T-helper 17 cell (primary cell): ENCODE measurements at places on chromosomes 12 and 14. TPM values are rescaled to one million over a fixed set of nuclear protein-coding genes. Genes with fewer than 3 reads are reported as not detected.
A peak's percentile ranks its signal among the peaks of the same experiment; 100 is the strongest.

- DNase-seq, result no peak
These were observed 306.5 kb upstream of the TMTC1 start for GRCh38 chr12:30090258-30090657.

DNA sequence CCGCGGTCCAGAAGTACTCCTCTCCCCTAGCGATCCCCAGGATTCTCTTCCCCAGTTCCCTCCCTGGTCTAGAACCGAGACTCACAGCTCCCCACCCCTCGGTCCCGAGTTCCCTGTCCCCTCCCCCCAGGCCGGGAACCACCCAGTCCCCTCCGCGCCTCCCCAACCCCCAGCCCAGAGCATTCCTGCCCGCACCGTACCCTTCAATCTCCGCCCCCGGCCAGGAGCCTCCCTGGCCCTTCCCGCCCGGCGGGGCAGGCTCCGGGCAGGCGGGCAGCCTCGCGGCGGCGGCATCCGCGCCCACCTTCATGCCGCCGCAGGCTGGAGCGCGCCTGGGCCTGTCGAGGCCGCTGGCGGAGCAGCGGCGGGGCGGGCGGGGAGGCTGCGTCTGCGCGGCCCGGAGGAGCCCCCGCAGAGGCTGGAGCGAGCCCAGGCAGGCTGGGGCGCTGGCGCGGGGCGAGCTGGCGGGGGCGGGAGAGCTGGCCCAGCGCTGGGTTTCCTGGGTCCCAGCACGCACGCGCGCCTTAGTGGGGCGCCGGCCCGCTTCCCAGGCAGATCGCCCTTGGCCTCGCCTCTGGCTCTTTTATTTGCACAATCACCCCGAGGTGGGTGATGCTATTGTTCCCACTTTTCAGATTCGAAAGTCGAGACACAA, 22.2 kb upstream of the GPR132 start:
- no peak for DNase-seq

DNA sequence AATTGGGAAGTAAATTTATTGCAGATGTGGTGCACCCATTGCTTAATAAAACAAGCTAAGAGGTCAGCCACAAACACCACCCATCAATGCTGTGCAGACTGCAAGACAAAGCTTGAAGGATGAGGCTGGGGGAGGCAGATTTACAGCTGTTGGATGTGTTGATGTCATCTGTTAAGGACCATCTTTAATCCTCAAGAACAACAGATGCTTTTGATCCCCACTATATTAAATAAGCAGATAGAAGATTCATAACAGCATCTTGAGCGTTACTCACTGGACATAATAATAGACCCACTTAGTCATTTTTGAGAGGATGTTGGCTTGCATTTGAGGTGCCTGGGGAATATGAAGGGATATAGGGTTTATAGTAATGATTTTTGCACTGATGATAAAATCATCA, 58.8 kb downstream of the GPR68 start:
- DNase-seq, result no peak

DNA sequence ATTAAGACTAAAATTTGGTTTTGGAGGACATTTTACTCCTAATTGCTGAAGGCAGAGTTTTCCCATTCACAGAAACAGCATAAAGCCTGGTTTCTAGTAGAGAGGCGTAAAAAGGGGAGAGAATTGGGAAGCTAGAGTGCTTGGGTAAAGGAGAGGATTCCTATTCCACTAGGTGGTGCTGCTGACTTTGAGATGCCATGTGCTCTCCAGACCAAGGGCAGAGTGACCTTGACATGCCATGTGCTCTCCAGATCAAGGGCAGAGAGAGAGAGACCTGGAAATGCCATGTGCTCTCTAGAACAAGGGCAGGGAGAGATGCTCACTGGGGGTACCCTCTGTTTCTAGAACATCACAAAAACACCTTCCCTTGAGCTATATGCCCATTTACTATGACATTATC, 176.2 kb upstream of the PDZRN4 start:
- no peak for DNase-seq

DNA sequence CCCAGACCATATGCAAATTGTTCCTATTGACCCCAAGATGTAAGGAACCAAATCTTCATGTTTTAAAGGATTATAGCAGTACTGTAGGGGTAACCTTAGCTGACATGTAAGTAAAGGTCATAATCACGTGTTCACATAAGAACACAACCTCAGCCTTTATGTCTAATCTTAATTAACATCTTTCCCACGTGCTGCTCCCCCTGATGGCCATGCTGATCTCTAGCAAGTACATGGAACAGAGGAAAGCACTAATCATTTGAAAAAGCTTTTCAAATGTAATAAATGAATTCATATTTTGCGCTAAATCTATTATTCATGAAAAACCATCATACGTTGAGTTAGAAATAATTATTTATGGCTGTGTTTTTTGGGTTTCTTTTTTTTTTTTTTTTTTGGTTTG, 30.5 kb upstream of the ITPR2 start:
- no peak for DNase-seq

GRCh38 chr14:104190396-104191000, 52.1 kb downstream of the KIF26A start:
- no peak for DNase-seq

DNA sequence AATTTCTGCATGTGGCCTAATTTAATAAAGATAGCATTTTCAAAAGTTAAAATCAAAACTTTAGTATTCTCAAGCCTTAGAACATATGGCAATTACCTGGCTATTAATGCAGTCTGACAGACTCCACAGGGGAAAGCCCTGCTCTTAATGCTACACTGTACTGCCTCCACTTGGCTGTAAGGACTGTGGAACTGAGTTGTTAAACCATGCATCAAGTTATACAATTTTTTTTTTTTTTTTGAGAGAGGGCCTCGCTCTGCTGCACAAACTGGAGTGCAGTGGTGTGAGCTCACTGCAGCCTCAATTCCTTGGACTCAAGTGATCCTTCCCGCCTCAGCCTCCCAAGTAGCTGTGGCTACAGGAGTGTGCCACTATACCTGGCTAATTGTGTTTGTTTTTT, 19.0 kb upstream of the NDUFA12 start:
- DNase-seq, result no peak

- DNase-seq, result no peak
These were observed 3.7 kb downstream of the KIF5A start for GRCh38 chr12:57553343-57554202.

GRCh38 chr14:52268279-52269061, 972 bp downstream of the PTGDR start:
- DNase-seq, result no peak

GRCh38 chr14:81886588-81886987, 352.9 kb upstream of the SEL1L start:
- DNase-seq, result no peak

DNA sequence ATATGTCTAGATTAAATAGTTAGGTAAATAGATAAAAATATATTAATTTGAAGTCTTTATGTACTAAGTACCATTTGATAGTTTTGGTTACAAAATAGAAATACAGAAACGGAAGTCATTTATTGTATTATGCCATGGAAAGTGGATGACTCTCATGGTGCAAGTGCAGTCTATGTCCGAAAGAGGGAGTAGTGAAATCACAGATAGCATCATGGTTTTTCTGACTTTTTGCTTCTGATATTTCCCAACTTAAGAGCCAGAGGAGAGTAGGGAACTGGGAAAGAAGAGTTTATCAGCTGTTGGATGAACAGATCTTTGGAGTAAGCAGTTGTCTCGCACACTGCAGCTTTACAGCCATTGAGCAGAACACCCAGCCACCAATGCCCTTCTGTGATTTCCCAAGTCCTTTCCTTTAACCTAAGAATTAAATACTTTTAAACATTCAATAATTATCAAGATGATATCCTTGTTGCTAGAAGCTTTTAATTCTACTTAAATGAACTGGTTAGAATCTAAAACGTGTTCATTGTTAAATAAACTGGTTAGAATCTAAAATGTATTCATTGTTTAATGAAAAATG, 18.4 kb upstream of the SRGAP1 start:
- no peak for DNase-seq

- no peak for DNase-seq
These were observed 420.9 kb downstream of the PCNX1 start for GRCh38 chr14:71328183-71328582.

- no peak for DNase-seq
These were observed 40.0 kb upstream of the PNMA1 start for GRCh38 chr14:73753887-73754795.

DNA sequence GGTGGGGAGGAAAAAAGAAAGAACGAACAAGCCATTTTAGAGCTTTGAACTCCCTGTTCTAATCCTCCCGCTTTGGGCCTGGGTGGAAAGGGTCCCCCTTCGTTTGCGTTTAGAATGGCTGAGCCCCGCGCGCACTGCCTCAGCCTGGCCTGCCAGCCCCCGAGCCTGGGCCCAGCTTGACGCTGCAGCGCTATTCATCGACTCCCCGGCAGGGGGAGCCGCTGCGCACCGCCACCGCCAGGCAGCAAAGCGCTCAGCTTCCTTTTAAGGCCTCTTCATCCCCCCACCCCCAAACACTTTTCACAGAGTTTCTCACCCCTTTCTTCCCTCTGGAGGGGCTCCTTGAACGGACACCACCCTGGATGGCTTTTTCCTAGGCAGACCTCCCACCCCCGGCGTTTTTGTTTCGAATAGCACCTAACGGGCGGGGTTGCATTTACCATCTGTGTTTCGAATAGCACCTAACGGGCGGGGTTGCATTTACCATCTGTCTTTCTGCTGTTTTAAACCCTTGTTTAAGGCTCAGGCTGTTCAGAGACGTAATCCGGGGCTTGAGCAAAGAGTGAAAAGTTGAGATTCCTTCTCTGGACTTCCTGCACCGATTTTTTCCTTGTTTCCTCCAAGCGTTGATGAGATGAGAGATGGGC, 56.4 kb upstream of the PIWIL1 start:
- peak; percentile 11 for DNase-seq

GRCh38 chr14:24399999-24400718, 1.4 kb downstream of the NYNRIN start:
- DNase-seq, result no peak

GRCh38 chr14:52080158-52080800, 11.4 kb upstream of the NID2 start:
- DNase-seq, result no peak

DNA sequence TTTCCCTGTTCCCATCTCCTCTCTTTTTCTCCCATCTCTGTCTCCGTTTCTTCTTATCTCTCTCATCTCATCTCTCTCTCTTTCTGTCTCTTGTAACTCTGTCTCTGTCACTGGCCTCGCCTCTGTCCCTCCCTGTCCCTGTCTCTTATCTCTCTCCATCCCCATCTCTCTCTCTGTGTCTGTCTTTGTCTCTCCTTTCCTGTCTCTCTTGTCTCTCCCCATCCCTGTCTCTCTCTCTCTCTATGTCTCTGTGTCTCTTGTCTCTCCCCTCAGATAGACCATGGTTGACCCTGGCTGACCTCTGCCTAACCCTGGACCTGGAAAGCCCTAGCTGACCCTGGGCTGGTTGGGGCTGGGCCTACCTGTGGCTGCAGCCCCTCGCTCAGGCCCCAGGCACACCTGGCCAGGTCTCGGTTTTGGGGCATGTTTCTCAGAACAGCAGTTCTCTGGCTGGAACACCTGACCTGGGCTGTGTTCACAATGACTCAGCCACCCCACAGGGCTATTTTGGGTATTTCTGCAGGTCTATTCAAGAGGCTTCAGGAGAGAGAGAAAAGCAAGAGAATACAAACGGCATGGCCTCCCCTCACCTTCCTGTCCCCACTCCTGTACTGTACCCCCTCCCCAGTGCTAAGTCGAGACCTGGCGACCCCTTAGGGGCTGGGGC, 174.4 kb downstream of the TMEM121 start:
- DNase-seq, result no peak

GRCh38 chr14:60684203-60684602, 34.9 kb upstream of the SIX1 start:
- no peak for DNase-seq

DNA sequence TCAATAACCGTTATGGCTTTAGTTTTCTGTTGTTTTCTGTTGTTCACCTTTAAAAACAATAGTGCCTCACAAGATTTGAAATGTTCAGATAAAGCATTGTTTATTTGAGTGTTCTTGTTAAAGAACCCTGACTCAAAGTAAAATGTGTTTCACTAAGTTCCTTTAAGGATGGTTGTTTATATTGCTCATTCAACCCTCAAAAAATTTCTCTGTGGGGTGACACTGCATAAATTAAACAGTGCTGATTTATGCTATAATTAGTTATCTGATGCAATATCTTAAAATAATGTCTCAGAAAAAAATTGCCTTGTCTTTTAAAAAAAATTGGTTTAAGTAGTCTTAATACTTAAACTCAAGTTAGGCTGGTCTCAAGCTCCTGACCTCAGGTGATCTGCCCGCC, 775.1 kb downstream of the FLRT2 start:
- no peak for DNase-seq

- no peak for DNase-seq
These were observed 68.6 kb downstream of the TMEM30B start for GRCh38 chr14:61212546-61212945.

GRCh38 chr12:116717466-116718437, 20.1 kb downstream of the SPRING1 start:
- no peak for DNase-seq

DNA sequence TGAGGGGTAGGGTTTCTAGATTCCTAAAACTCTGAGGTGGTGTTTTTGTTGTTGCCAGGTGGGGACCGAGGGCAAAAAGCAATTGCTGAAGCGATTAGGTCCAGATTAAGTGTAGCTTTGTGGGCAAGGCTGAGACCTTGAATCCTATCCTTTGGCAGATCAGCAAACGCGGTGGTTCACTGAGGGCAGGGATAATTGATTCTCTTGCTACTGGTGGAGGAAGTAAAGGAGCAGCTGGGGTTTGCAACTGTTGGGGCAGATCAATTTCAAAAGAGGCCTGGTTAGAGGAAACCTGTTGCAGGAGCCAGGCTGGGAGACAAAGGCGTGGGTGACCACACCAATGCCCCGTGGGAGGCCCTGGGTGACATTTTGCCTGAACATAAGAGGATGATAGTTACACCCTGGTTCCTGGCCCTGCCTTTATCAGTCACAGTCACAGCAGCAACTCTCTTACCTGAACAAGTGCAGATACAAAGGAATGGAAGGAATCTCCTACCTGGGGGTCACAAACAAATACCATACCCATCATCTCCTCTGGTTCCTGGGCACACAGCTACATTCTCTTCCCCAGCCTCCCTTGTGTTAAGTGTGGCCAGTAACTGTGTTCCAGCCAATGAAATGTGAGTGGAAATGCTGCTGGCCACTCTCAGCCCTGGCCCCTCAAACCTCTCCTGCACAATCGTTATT, 43.3 kb upstream of the RASSF3 start:
- DNase-seq, result no peak

DNA sequence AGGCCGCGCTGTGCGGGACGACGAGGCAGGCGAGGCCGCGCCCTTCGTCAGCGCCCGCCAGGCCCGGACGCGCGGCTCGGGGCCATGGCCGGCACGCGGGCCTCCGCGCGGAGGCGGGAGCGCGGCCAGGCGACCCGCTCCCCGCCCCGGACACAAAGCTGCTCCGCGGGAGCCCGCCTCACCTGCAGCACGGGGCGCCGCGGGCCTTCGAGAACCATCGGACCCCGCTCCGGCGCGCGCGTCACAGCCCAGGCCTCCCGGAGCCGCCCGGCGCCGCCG, 342 bp downstream of the DICER1 start:
- DNase-seq, result no peak

GRCh38 chr14:20811986-20812975, 9.6 kb upstream of the RNASE1 start:
- DNase-seq, result no peak

The HRK gene
- not detected for total RNA-seq

The SRGAP1 gene
- total RNA-seq, result 0.13 TPM

The PTGER2 gene
- 52.1 TPM for total RNA-seq

The SELPLG gene
- 131 TPM for total RNA-seq

The BMAL2 gene
- total RNA-seq, result 2.0 TPM

The PTPRB gene
- not detected for total RNA-seq

The C12orf60 gene
- 0.27 TPM for total RNA-seq

The PLBD1 gene
- 5.1 TPM for total RNA-seq

The RDH12 gene
- not detected for total RNA-seq

The TAS2R8 gene
- not detected for total RNA-seq

The HOXC13 gene
- not detected for total RNA-seq

The BEST3 gene
- 0.44 TPM for total RNA-seq

The ABCC9 gene
- not detected for total RNA-seq
